ENCODE measurements at places on chromosomes 11 and 22. TPM values are rescaled to one million over a fixed set of nuclear protein-coding genes. Genes with fewer than 3 reads are reported as not detected.

Gene HRAS
- 50.0 TPM for total RNA-seq

Gene APOA4
- total RNA-seq, result 1.8 TPM

Gene PKDREJ
- total RNA-seq, result not detected

Gene LRRC32
- not detected for total RNA-seq

Gene OTOG
- not detected for total RNA-seq

Gene MFNG
- 1.0 TPM for total RNA-seq

Gene MMP3
- 1.2 TPM for total RNA-seq

Gene KRTAP5-2
- total RNA-seq, result not detected

Gene SOX10
- total RNA-seq, result not detected

Gene RFPL2
- total RNA-seq, result not detected

- no peaks in the 10 kb centered on the region for H3K27me3 ChIP-seq
- no peak for DNase-seq
- H3K4me1 ChIP-seq, result no peaks in the 10 kb centered on the region
- H3K36me3 ChIP-seq, result no peaks in the 10 kb centered on the region
- no peak overlapping the region for H3K4me3 ChIP-seq
Observed at GRCh38 chr11:115607621-115608221, 103.5 kb upstream of the CADM1 start.

GRCh38 chr11:14766585-14766984 lies 123.0 kb downstream of the PDE3B start:
- DNase-seq, result no peak
- no peaks in the 10 kb centered on the region for H3K36me3 ChIP-seq
- no peak overlapping the region for H3K27ac ChIP-seq
- H3K4me1 ChIP-seq, result peaks cover 13% of the 10 kb centered on the region
- no peak overlapping the region for H3K4me3 ChIP-seq

- H3K4me1 ChIP-seq, result peaks cover 64% of the 10 kb centered on the region
- H3K4me3 ChIP-seq, result peak overlapping the region; percentile 57
- peaks cover 2% of the 10 kb centered on the region for H3K27me3 ChIP-seq
- H3K36me3 ChIP-seq, result no peaks in the 10 kb centered on the region
- DNase-seq, result no peak
Observed at GRCh38 chr11:73217131-73217809, 811 bp upstream of the P2RY2 start.

- no peaks in the 10 kb centered on the region for H3K36me3 ChIP-seq
- H3K4me3 ChIP-seq, result peak overlapping the region; percentile 81
- DNase-seq, result peak; percentile 27
- H3K27ac ChIP-seq, result peak overlapping the region; percentile 38
Observed at GRCh38 chr22:20015971-20016733, 471 bp downstream of the ARVCF start.

DNA sequence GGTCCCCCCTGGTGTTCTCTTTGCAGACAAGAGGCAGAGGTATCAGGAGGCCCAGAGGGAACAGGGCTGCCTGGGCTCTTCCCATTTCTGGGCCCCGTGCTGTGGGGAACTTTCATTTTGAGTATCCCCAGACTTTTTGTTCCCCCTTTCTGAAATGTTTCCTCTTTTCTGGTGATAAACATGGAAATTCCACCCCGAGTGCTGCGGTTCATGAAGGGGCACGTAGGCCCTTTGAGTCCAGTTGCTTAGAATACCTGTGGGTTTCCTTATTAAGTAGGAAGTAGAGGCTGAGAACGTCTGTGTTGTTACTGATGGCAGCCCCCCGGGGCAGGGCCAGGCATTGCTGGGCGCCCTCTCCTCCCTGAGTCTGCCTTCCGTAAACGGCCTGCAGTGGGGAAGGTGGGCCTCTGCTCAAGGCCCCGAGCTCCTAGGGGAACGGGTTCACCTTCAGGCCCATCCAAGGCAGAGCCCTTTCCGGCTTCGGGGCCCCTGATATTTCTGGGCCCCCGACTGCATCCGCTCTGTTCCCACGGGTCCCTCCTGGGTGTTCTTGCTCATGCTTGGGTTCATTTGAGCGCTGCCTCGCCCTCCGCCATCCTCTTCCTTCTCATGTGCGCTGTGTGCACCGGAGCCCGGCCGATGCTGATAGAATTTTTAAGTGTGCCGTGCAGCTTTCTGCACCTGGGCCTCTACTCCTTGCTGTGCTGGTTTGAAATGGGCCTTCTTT lies 12.0 kb downstream of the TBC1D22A start:
- DNase-seq, result no peak
- peaks cover 46% of the 10 kb centered on the region for H3K4me1 ChIP-seq
- peak overlapping the region; percentile 77 for H3K4me3 ChIP-seq
- H3K27ac ChIP-seq, result peak overlapping the region; percentile 82
- no peaks in the 10 kb centered on the region for H3K27me3 ChIP-seq

DNA sequence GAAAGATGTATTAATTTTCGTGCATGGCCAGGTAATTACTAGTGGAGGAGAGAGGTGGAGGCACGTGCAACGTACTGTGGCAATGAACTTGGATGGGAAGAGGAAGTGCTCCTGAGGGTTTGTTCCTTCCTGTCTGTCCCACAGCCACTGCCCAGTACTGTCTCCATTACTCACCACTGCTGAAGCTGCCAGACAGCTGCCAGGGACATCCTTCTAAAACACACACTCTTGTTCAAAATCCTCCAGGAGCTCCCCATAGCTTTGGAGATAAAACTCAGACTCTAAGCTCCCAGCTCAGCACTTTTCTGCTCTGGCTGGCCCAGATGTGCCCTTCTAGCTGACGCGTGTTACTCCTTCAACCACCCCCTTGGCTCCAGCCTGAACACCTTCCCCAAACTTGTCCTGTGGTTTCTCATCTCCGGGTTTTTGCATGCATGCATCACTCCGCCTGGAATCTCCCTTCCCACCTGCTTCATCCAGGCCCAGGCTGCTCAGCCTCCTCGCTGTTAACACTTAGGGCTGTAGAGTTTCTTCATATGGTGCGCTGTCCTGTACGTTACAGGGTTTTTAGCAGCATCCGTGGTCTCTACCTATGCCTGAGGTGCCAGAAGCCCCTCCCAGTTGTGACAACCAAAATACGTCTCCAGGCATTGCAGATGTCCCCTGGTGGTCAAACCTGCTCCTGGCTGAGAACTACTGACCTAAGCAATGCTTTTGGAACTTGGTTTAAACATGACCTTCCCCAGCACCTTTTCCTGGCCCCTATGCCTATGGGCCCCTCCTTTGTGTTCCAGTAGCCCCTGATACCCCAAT lies 69.5 kb downstream of the C11orf91 start:
- peaks cover 14% of the 10 kb centered on the region for H3K4me1 ChIP-seq
- no peak overlapping the region for H3K4me3 ChIP-seq
- H3K27me3 ChIP-seq, result peaks cover 11% of the 10 kb centered on the region
- no peaks in the 10 kb centered on the region for H3K36me3 ChIP-seq

DNA sequence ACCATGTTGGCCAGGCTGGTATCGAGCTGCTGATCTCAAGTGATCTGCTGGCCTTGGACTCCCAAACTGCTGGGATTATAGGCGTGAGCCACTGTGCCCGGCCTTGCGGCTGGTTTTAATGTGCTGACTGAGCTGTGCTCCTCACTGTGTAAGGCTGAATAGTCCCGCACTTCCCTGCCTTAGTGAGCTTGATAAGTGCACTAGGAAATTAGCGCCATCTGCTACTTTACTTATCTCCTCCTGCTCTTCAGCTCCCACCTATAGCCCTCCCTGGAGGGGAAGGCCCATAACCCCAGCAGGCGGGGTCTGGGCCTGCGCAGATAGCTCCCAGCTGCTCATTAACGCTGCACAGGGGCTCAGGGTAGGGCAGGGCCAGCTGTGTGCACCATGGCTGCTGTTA lies 49.4 kb downstream of the CLMP start:
- no peak overlapping the region for H3K4me3 ChIP-seq
- H3K27ac ChIP-seq, result no peak overlapping the region
- DNase-seq, result no peak

- H3K4me1 ChIP-seq, result no peaks in the 10 kb centered on the region
- no peak overlapping the region for H3K27ac ChIP-seq
- 0 out of 3 replicates have a peak, but pooled peaks cover 12% of the 10 kb centered on the region for H3K27me3 ChIP-seq
- DNase-seq, result no peak
- H3K36me3 ChIP-seq, result no peaks in the 10 kb centered on the region
- no peak overlapping the region for H3K4me3 ChIP-seq
Observed at GRCh38 chr11:44875037-44875436, 75.6 kb downstream of the TP53I11 start.

GRCh38 chr11:11480971-11481370 lies 127.9 kb upstream of the CSNK2A3 start:
- no peak overlapping the region for H3K4me3 ChIP-seq
- no peak for DNase-seq
- peaks cover 22% of the 10 kb centered on the region for H3K27me3 ChIP-seq
- H3K36me3 ChIP-seq, result no peaks in the 10 kb centered on the region
- no peak overlapping the region for H3K27ac ChIP-seq

DNA sequence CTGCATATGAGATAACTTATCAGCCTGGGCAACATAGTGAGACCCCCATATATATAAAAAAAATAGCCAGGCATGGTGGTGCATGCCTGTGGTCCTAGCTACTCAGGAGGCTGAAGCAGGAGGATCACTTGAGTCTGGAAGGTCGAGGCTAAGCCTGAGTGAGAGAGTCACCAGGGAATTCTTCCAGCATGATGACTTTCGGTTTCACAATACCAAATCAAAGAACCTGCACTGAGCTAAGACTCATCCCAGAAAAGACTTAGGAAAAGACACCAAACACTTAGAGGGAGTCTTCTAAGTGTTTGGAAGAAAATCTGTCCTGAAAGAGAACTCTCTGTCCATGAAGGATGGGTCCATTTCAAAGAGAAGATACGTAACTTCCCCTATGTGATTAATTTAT lies 12.7 kb downstream of the STK33 start:
- H3K4me3 ChIP-seq, result no peak overlapping the region
- no peak overlapping the region for H3K27ac ChIP-seq
- no peak for DNase-seq
- no peaks in the 10 kb centered on the region for H3K36me3 ChIP-seq
- no peaks in the 10 kb centered on the region for H3K27me3 ChIP-seq

- H3K27me3 ChIP-seq, result no peaks in the 10 kb centered on the region
- peaks cover 1% of the 10 kb centered on the region for H3K36me3 ChIP-seq
- H3K4me1 ChIP-seq, result peaks cover 26% of the 10 kb centered on the region
- H3K27ac ChIP-seq, result no peak overlapping the region
Observed at GRCh38 chr11:110433393-110434333, 3.9 kb downstream of the FDX1 start.

DNA sequence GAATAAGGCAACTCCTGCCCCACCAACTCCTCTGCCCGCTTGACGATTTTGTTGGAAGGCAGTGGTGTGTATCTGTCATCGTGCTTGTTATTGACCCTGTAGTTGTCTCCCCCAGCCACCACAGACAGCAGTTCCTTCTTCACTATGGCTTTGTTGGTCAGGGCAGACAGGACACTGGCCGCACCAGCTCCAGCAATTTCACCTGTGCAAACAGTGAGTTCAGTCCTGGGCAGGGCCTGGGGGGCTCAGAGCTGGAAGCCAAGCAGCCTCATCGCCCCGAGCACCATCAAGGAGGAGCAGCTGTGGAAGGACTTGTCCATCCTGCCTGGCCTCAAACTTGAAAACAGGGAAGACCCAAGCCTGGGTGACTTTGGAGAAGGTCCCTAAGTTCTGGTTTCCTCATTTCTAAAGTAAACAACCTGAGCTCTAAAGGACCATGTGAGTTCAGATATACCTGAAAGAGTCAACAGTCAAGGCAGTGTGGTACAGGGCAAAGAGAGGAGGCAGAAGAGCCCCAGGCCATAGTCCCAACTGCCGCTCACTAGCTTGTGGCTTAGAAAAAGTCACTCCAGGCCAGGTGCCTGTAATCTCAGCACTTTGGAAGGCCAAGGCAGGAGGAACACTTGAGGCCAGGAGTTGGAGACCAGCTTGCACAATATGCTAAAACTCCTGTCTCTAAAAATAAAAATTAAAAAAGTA lies 4.6 kb downstream of the PLAAT2 start:
- no peak overlapping the region for H3K27ac ChIP-seq
- no peak for DNase-seq
- H3K36me3 ChIP-seq, result no peaks in the 10 kb centered on the region

GRCh38 chr11:66479394-66480116 lies 679 bp upstream of the DPP3 start:
- H3K27ac ChIP-seq, result peak overlapping the region; percentile 87
- H3K27me3 ChIP-seq, result no peaks in the 10 kb centered on the region
- H3K4me3 ChIP-seq, result peak overlapping the region; percentile 93
- H3K36me3 ChIP-seq, result no peaks in the 10 kb centered on the region

DNA sequence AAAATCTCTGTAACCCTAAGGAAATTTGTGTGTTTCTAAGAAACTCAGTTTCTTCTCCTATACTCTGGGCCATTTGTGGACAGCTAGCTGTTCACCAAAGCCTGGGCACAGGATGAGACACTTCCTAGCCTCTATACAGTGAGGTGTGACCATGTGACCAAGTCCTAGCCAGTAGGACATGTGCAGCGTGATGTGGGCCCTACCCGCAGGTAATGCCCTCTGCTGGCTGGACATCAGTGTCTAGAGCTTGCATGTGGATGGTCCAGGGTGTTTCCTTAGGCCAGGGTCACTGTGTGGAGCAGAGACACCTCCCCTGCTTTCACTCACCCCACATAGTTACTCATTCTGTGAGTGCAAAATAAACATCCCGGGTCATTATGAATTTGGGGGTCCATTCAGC lies 100.5 kb downstream of the LARGE1 start:
- no peaks in the 10 kb centered on the region for H3K27me3 ChIP-seq
- H3K4me3 ChIP-seq, result no peak overlapping the region
- no peaks in the 10 kb centered on the region for H3K36me3 ChIP-seq
- no peak for DNase-seq
- peaks cover 9% of the 10 kb centered on the region for H3K4me1 ChIP-seq

DNA sequence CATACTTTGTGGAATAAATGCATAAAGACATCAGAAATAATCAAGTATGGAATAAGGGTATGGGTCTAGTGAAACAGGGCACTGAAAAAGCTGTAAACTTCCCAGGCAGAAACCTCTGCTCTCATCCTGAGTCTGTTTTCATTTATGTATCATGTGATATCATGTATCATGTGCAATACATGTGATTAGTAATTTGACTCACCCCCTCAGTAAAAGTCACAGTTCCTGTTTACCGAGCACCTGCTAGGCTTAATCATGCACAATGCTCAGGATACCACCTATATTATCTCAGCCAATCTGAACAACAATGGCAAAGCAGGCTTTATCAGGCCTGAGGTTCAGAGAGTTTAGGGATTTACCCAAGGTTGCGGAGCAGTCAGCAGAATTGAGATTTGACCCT lies 250.6 kb upstream of the TENM4 start:
- no peak overlapping the region for H3K27ac ChIP-seq
- no peaks in the 10 kb centered on the region for H3K4me1 ChIP-seq
- H3K36me3 ChIP-seq, result no peaks in the 10 kb centered on the region
- H3K27me3 ChIP-seq, result no peaks in the 10 kb centered on the region

GRCh38 chr11:134379241-134379640 lies 32.8 kb downstream of the B3GAT1 start:
- no peak overlapping the region for H3K4me3 ChIP-seq
- DNase-seq, result no peak
- H3K27me3 ChIP-seq, result peaks cover 24% of the 10 kb centered on the region

Data from HepG2 (cell line).